ENCODE measurements at places on chromosomes 2 and 18.

DNA sequence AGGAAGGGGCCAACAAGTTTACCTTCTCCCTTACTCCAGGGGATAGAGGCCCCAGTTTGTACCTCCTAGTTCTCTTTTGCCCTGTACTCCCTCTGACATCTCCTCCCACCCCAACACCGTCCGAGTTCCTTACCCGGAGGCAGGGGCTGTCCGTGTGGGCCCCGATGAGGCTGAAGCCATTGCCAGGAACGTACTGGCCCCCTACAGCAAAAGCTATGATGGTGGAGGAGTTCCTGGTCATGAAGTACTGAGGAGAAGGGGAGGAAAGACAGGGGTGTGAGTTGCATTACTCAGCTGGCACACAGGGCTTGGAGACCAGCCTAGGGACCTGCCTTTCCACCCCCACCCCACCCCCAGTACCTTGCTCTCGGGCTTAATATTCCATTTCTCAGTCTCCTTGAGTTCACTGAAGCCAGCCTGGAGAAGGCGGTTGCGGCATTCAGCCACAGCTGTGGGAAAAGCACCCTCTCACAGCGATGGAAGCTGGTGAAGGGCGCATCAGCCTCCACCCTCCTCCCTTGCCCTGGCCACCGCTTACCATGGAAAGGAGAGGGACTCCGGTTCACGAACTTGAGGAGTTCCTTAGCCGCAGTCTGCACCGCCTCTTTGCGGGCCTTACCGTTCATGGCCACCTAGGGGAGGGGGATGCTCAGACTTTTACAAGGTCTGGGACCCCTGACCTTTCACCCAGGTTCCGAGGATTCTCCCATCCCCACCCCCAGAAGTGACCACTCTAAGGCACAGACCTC is 1.0 kb downstream of the DNPEP start:
- no peak for DNase-seq

GRCh38 chr2:166775176-166775575 is 113.1 kb upstream of the XIRP2 start:
- DNase-seq, result no peak

GRCh38 chr2:233977296-233977837 is 60.2 kb downstream of the TRPM8 start:
- DNase-seq, result no peak

- DNase-seq, result peak; percentile 91
Observed at GRCh38 chr18:22933206-22933965, at the start of gene RBBP8. RBBP8 (plus strand) TSS chr18:22933328; CDS start chr18:22936852, 3,524 bp downstream.

- peak; percentile 22 for DNase-seq
Observed at GRCh38 chr2:239471011-239471792, 70.4 kb upstream of the HDAC4 start.

- DNase-seq, result no peak
Observed at GRCh38 chr2:186687807-186688211, 6.1 kb upstream of the FAM171B start.

GRCh38 chr18:78643004-78643403 is 336.6 kb upstream of the SALL3 start:
- DNase-seq, result no peak

- DNase-seq, result no peak
Observed at GRCh38 chr2:168189835-168190569, 57.4 kb downstream of the STK39 start.

GRCh38 chr18:48342581-48342980 is 66.6 kb downstream of the ZBTB7C start:
- no peak for DNase-seq

DNA sequence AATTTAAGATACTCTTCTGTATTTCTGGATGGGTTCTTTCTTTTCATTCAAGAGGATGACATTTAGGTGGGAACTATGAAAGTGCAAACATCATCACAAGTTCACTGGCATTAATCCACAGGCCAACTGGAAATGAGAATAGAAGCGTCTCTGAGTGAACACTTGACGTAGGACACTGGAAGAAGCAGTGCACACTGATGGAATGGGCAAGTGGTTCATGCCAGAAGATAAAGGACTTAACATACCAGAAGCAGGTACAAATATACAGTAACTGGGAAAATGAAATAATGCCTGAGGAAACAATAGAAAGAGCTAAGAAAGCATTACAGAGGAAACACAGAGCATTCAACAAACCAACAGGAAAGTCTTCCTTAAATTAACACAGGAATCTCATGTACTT is 120.9 kb upstream of the CCDC195 start:
- no peak for DNase-seq

- no peak for DNase-seq
Observed at GRCh38 chr18:55013685-55014084, 54.4 kb upstream of the CCDC68 start.

- no peak for DNase-seq
Observed at GRCh38 chr2:230471074-230471473, 55.1 kb downstream of the SP100 start.

- no peak for DNase-seq
Observed at GRCh38 chr2:137797641-137798040, 166.6 kb upstream of the HNMT start.

DNA sequence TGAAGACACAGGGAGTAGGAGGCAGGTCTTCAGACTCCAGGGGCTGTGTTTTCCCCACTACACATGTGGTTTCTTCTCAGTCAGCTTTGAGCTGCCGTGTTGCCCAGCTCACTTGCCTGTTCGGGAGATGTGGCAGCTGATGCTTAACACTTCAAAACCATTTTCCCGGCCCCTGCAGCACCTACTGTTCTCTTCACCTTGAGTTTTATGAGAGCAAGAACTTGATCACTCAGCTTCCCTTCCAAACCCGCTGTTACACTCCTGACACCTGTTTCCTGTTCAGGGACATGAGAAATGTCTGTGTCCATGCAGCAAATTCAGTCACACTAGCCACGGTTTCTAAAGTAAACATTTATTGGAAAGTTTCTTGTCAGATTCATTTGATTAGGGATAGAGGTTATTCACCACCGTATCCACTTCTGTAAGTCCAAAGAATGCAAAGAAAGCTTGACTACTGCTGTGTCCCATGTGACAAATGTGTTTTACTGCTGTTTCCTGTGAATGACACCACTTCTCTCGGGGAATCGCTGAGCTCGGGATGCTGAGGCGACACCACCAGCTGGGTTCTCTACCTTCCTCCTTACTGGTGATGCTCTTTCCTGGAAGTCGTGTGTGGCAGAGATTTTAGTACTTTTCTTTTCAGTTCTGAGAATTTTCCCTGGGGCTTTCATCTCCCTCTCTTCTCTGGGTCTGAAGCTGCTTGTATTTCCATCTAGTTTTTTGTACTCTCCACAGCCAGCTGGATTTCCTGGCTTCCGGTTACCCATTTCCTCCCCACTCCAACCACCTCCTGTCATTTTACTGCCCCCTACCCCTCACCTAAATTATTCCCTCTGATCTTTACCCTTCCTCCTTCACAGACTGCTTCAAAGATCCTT is 91.7 kb downstream of the KLF7 start:
- DNase-seq, result no peak

DNA sequence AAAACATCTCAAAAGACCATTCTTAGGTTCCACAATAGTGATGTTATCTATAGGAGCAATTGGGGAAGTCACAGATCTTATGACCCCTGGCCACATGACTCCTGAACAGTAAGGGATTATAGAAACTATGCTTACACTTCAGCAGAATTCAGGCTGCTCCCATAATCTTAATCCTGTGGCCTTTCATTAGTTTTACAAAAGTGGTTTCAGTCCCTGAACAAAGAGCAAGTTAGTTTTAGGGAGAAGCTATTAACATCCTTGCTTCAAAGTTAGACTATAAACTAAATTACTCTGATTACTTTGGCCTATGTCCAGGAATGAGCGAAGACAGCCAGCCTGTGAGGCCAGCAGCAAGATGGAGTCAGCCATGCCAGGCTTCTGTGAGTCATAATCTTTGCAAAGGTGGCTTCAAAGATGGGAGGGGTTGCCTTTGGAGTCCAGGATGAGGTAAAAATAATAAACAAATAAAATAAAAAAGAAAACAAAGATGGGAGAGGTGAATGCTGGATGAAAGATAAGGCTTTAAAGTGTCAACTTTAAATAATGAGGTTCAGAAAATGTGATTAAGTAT is 168.7 kb upstream of the NDUFV2 start:
- DNase-seq, result no peak

DNA sequence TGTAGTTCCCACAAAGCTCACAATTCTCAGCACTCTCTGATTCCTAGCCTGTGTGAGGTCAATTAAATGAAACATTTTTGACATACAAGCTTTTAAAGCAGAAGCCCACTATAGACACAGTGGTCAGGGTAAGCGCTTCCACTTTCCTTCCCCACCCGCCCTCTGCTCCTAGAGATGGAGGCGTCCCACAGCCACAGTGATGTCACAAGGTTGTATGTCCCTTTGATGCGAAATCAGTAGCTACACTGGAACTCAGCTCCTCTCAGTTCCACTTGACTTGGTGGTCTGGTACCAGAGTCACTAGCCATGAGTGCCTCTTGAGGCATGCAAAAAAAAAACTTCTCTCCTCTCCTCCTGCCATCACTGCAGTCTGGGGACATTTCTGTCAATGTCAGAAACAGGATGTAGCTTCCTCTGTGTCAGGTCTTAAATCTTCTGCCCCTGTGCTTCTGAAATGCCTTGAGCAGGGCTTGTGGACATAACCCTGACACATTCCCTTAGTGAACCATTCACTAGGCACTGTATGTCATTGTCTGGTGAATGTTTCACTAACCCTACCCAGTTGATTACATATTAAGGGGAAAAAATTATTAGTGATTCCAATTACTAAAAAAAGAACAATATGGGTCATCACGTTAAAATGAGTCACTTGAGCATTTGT is 7.8 kb downstream of the SULT1C4 start:
- DNase-seq, result no peak

- no peak for DNase-seq
Observed at GRCh38 chr2:161979490-161979889, 94.5 kb downstream of the DPP4 start.

GRCh38 chr2:181677912-181678586 is 2.3 kb downstream of the NEUROD1 start:
- peak; percentile 83 for DNase-seq

DNA sequence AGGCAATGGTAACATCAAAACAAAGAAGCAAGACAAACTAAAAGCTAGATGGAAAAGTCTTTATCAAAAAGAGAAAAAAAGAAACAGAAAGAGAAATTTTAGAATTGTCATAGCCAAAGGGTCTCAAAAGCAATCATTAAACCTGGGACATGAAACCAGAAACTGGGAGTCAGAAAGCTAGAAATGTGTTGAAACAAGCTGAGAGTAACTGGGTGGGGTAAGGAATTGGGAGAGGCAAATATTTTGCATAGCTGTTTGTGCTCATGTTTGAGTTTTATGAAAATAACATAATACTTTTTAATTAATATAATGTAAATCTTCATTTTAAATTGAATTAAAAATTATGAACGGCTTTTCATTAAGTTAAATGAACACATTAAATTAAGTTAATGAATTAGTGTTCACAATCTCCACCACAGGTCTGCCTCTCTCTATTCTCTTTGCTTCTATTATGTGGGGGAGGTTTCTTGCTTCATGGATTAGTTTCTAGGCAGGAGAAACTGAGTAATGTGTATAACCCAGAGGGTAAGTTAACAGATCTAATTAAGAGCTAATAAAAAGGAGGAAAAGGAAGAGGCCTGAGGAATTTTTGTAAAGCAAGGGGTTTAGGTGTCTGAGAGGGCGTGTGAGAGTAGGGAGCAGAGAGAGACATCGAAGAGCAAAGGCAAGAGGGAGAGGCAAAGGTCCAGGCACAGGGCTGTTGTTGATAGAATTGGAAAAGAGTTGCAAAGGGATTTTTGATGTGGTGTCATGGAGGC is 20.0 kb upstream of the SERPINB2 start:
- no peak for DNase-seq

GRCh38 chr2:73266061-73266901 is 18.0 kb downstream of the FBXO41 start:
- DNase-seq, result no peak

GRCh38 chr2:136055929-136056688 is 61.8 kb downstream of the CXCR4 start:
- no peak for DNase-seq

GRCh38 chr2:107393516-107393915 is 433.2 kb upstream of the RGPD4 start:
- no peak for DNase-seq
